Adrenal gland (tissue), 19 donors: ENCODE measurements at places on chromosomes 3 and 15. TPM values are rescaled to one million over a fixed set of nuclear protein-coding genes. Genes with fewer than 3 reads are reported as not detected.

DNA sequence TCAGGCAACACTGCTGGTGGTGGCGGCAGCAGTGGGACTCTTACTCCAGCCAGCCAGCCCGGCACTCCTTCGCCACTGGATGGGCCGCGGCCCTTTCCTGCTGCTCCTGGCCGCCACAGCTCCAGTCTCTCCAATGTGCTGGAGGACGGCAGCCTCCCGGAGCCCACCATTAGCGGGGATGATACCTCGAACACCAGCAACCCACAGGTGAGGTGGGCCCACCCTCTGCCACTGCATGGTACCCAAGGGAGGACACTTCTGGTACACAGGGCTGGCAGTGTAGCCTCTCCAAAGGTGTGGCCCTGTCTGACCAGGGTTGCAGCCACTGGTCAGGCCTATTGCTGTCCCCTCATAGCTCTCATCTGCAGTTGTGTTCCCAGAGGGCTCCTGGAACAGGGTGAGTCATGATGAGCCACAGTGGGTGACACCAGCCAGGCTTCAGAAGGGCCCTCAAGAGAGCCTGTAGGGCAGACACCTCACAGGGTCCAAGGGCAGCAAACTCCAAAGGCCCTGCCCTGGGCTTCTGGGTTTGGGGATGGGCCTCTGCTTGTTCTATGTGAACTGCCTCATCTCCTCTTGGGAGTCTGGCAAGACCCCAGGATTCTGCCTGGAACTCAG, 20.8 kb downstream of the NBEAL2 start:
- peaks cover 35% of the 10 kb centered on the region for H3K36me3 ChIP-seq
- H3K27me3 ChIP-seq = no peaks in the 10 kb centered on the region
- H3K27ac ChIP-seq = no peak overlapping the region
- H3K4me1 ChIP-seq = no peaks in the 10 kb centered on the region
- DNase-seq = no peak
- no peak overlapping the region for H3K4me3 ChIP-seq

GRCh38 chr3:23389686-23390085, 186.6 kb downstream of the UBE2E2 start:
- H3K36me3 ChIP-seq = no peaks in the 10 kb centered on the region
- no peak overlapping the region for H3K27ac ChIP-seq
- H3K4me3 ChIP-seq = no peak overlapping the region
- no peaks in the 10 kb centered on the region for H3K27me3 ChIP-seq
- no peak for DNase-seq

DNA sequence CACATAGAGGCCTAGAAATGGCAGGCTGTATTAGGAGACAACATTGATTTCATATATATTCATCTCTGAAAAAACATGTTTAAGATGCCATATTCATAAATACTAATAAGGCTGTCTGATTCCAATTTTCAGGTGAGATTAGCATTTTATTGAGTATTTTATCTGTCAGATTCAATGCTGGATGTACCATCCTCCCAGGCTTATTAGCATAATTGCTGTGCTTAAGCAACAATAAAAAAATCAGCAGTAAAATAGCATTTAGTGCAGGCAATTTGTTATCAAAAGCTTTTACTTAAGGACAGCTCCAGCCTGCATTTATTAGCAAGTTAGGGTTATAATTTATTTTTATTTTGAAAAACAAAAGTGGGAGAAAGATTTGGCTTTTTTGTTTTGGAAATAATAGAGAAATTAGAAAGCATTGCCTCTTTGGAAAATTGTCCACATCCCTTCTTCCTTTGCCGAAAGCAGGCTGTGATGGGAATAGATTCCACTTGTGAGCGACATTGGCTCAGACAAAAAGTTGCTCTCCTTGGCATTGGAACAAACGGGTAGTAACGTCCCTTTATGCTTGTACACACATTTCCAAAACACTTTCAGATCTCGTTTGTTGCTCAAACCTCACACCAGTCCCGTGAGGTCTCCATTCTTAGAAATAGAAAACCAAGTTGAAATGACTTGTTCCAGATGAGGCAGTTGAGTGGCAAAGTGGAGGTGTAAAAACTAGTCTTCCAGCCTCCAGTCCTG, 134.0 kb downstream of the LPP start:
- peaks cover 26% of the 10 kb centered on the region for H3K4me1 ChIP-seq
- H3K4me3 ChIP-seq = no peak overlapping the region
- no peaks in the 10 kb centered on the region for H3K27me3 ChIP-seq

DNA sequence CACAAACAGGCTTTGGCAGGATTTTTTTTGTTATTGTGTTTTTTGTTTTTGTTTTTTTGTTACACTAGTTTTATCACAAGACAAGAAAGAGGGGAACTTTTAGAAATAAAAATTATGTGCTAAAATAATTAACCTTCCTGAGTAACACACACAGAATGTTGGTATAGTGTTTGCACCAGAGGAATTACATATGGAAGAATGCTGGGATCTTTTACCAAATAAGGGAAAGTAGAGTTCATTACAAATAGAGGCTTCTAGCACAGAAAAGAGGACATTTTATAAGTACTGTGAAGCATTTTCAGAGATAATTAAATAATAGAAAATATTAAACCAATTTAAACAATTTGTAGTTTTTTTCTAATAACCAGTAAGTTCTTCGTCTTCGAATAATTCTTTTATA, 116.0 kb downstream of the IGF1R start:
- peaks cover 29% of the 10 kb centered on the region for H3K4me1 ChIP-seq
- H3K27ac ChIP-seq = no peak overlapping the region

- peak overlapping the region; percentile 95 for H3K27ac ChIP-seq
- peak; percentile 45 for DNase-seq
- H3K27me3 ChIP-seq = no peaks in the 10 kb centered on the region
- peak overlapping the region; percentile 45 for H3K4me3 ChIP-seq
- no peaks in the 10 kb centered on the region for H3K36me3 ChIP-seq
Measured at GRCh38 chr15:37097144-37097919, 3.0 kb downstream of the MEIS2 start.

- H3K4me3 ChIP-seq = no peak overlapping the region
- H3K4me1 ChIP-seq = peaks cover 5% of the 10 kb centered on the region
- H3K36me3 ChIP-seq = no peaks in the 10 kb centered on the region
- H3K27ac ChIP-seq = no peak overlapping the region
- peak; percentile 21 for DNase-seq
- no peaks in the 10 kb centered on the region for H3K27me3 ChIP-seq
Measured at GRCh38 chr3:64945171-64945729, 257.4 kb upstream of the ADAMTS9 start.

DNA sequence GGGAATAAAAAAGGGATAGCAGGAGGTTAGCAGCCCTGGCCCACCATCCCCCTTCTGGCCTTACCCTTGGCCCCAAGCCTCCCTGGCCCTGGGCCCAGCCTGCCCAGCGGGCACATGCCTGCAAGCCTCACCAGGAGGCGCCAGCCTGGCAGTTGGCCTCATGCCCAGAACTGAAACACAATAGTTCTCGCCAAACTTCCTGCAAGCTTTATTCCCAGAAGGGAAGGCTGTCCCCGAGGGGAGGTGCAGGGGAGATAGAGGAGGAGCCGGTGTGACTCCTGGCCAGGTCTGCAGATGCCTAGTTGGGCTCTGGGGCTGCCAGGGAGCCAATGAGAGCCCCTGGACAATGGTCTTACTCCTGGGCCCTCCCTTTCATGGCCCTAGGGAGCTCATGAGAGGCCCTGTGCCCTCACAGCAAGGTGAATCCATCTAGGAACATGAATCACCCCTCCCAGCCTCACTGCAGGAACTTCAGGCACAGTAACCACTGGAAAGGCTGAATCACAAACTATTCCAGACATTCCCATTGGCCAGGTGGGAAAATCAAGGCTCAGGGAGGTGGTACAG, 4.0 kb downstream of the CCDC33 start:
- H3K27ac ChIP-seq = peak overlapping the region; percentile 71
- peaks cover 33% of the 10 kb centered on the region for H3K4me1 ChIP-seq
- DNase-seq = peak; percentile 89
- H3K27me3 ChIP-seq = no peaks in the 10 kb centered on the region
- no peaks in the 10 kb centered on the region for H3K36me3 ChIP-seq

- H3K27ac ChIP-seq = peak overlapping the region; percentile 92
- no peaks in the 10 kb centered on the region for H3K27me3 ChIP-seq
- no peaks in the 10 kb centered on the region for H3K36me3 ChIP-seq
- no peaks in the 10 kb centered on the region for H3K4me1 ChIP-seq
- H3K4me3 ChIP-seq = peak overlapping the region; percentile 31
Measured at GRCh38 chr3:101513419-101513986, 491 bp upstream of the SENP7 start.

DNA sequence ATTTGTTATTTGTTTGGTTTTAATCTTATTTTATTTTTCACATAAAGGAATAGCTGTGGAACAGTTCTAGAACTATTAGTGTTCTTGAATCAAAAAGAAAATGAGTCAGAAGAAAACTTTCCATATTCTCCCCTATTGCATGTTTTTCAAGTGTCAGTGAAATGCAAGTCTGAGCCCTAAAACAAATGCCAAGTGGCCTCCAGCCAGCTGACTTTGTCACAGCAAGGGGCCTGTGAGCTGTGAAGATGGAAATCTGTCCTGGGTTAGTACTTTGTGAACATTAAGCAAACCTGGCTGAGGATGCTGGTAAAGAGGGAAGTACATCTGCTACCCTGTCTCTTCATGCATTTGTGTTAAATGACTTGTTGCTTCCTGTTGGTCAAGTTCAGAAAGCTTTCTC, 14.2 kb downstream of the LRRC49 start:
- H3K4me1 ChIP-seq = no peaks in the 10 kb centered on the region
- no peak for DNase-seq
- no peak overlapping the region for H3K27ac ChIP-seq
- no peaks in the 10 kb centered on the region for H3K27me3 ChIP-seq
- no peak overlapping the region for H3K4me3 ChIP-seq
- H3K36me3 ChIP-seq = no peaks in the 10 kb centered on the region

DNA sequence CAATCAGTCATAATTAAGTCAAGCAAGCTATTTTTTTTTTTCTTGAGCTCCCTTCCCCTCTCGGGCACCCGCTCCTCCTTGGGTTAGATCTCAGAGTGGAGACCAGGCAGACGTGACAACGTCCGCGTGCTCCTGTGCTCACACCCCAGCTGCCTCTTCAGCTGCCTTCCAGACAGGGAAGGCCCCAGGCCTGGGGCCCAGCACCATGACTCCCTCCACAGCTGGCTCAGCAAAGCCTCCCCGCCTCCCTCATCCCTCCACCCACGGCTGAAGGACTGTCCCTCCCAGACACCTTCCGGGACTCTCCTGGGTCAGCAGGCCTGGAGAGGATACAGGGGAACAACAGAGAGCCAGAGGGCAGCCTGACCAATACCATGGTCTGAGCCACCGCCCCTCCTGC, 87.9 kb upstream of the LINGO1 start:
- no peaks in the 10 kb centered on the region for H3K36me3 ChIP-seq
- H3K4me3 ChIP-seq = no peak overlapping the region
- H3K4me1 ChIP-seq = no peaks in the 10 kb centered on the region
- no peak for DNase-seq
- peaks cover 5% of the 10 kb centered on the region for H3K27me3 ChIP-seq

DNA sequence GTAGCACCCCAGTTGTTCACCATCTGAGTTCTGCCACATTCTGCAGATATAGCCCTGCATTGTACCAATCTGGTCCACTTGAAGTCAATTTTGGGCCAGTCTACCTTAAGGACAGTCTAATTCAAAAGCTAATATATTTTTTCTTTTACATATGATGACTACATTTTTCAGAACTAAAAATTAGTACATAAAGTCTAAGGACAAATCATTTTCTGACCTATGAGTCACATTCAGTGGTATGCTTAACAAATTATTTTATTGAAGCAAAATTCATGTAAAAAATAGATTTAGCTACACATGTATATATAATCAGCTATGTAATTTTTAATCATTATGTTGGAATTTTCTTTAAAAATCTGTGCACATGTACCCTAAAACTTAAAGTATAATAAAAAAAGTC, 52.1 kb upstream of the IL12A start:
- H3K4me1 ChIP-seq = no peaks in the 10 kb centered on the region
- no peaks in the 10 kb centered on the region for H3K36me3 ChIP-seq
- no peak for DNase-seq
- no peaks in the 10 kb centered on the region for H3K27me3 ChIP-seq
- H3K27ac ChIP-seq = no peak overlapping the region

DNA sequence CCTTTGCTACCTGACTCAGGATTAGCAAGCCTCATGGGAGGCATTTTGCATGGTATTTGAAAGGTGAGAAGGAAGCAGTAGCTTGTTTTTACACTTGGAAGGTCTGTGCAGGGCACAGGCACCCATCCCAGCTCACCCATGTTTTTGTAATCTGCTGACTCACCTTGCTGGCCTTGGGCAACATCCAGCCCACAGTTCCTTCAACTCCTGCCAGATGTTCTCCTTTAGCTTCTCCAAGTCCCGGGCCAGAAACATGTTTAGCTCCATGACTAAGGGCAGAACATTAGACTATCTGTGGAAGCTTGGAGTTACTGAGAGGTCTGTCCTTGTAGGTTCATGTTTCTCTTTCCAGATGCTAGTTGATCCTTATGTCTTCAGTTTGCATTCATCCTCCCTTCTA, 12.4 kb upstream of the ZNF770 start:
- no peak overlapping the region for H3K4me3 ChIP-seq
- H3K27me3 ChIP-seq = no peaks in the 10 kb centered on the region
- H3K36me3 ChIP-seq = no peaks in the 10 kb centered on the region
- no peaks in the 10 kb centered on the region for H3K4me1 ChIP-seq
- no peak overlapping the region for H3K27ac ChIP-seq
- DNase-seq = peak; percentile 33

- H3K4me1 ChIP-seq = peaks cover 14% of the 10 kb centered on the region
- H3K27me3 ChIP-seq = no peaks in the 10 kb centered on the region
- no peaks in the 10 kb centered on the region for H3K36me3 ChIP-seq
- no peak overlapping the region for H3K27ac ChIP-seq
- DNase-seq = no peak
Measured at GRCh38 chr15:101068961-101069653, 149.9 kb downstream of the LRRK1 start.

DNA sequence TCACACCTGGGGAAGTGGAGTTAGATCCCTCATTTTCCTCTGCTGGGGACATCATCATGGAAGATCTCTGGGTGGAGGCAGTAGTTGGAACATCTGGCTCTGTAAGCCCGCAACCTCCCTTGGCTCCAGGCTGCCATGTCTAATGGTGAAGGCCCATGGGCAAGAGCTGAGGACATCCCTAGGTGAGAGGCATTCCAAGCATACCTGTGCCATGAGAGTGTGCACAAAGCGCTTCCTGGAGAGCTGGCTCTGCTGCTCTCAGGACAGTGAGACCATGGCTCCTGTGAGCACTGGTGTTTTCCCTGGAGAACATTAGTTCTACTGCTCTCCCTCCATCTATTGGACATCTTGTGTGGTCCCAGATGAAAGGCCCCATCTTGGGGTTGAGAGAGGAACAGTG, 7.7 kb downstream of the MAPKAPK3 start:
- no peaks in the 10 kb centered on the region for H3K27me3 ChIP-seq
- H3K27ac ChIP-seq = peak overlapping the region; percentile 62
- H3K4me1 ChIP-seq = peaks cover 4% of the 10 kb centered on the region
- H3K36me3 ChIP-seq = no peaks in the 10 kb centered on the region
- no peak for DNase-seq
- H3K4me3 ChIP-seq = no peak overlapping the region

DNA sequence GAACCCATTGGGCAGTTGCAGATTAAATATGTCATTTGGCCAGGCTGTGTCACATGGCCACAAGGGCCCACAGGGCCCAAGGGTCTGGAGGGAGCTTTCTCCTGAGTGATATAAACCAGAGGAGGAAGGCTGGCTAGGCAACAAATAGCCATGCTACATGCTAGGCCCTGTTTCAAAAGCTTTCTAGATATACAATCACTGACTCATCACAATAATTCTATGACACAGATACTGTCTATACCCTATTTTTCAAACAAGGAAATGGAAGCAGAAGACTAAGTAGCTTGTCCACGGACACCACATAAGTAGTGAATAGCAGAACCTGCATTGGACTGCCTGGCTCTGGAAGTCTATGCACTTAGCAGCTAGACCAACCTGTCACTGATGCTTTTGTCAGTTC, 625.4 kb downstream of the NTRK3 start:
- H3K27ac ChIP-seq = no peak overlapping the region
- H3K36me3 ChIP-seq = no peaks in the 10 kb centered on the region
- DNase-seq = no peak
- no peaks in the 10 kb centered on the region for H3K27me3 ChIP-seq
- H3K4me1 ChIP-seq = no peaks in the 10 kb centered on the region
- no peak overlapping the region for H3K4me3 ChIP-seq

Gene NTRK3
- 6.8 TPM for total RNA-seq

Gene RFC4
- 5.3 TPM for total RNA-seq

Gene DISP2
- total RNA-seq = 1.3 TPM
